ENCODE measurements at places on chromosomes 1 and 21. TPM values are rescaled to one million over a fixed set of nuclear protein-coding genes. Genes with fewer than 3 reads are reported as not detected.

Gene ESPN
- 0.65 TPM for total RNA-seq

Gene CYP2J2
- 0.22 TPM for total RNA-seq

Gene DPM3
- 37.9 TPM for total RNA-seq

Gene SERPINC1
- not detected for total RNA-seq

Gene FTCD
- not detected for total RNA-seq

Gene ZNF697
- 18.0 TPM for total RNA-seq

Gene CELF3
- not detected for total RNA-seq

Gene NSL1
- total RNA-seq: 48.1 TPM

Gene OR2AK2
- total RNA-seq: not detected

Gene TMPRSS15
- not detected for total RNA-seq

Gene OR6N1
- not detected for total RNA-seq

Gene E2F2
- total RNA-seq: 3.9 TPM

Gene DAB1
- total RNA-seq: not detected

Gene HLX
- total RNA-seq: 13.2 TPM

Gene HPCAL4
- not detected for total RNA-seq

Gene C21orf91
- 8.1 TPM for total RNA-seq

Gene ORC1
- total RNA-seq: 19.2 TPM

Gene CSF3R
- total RNA-seq: not detected

Gene PKLR
- total RNA-seq: not detected

Gene CCDC181
- 2.1 TPM for total RNA-seq

Gene MAP1LC3C
- total RNA-seq: not detected

Gene FCGR3A
- total RNA-seq: not detected

Gene LCE6A
- not detected for total RNA-seq

Gene TLCD4
- total RNA-seq: 0.13 TPM

Gene SLC44A3
- 0.14 TPM for total RNA-seq

Gene DCDC2B
- not detected for total RNA-seq

Gene SAMD11
- total RNA-seq: not detected

Gene GLUL
- 181 TPM for total RNA-seq

Gene S100A7A
- total RNA-seq: not detected

Gene HEYL
- total RNA-seq: not detected

Gene CA6
- total RNA-seq: not detected

Gene KRTAP19-7
- not detected for total RNA-seq

Gene LRRIQ3
- total RNA-seq: 0.93 TPM

All from thoracic aorta endothelial cell (primary cell).